Smooth muscle cell of the umbilical artery (primary cell): ENCODE measurements at places on chromosomes 7 and 10. TPM values are rescaled to one million over a fixed set of nuclear protein-coding genes. Genes with fewer than 3 reads are reported as not detected.

TMEM273 gene
- not detected in 2 replicates for total RNA-seq

MBL2 gene
- total RNA-seq = not detected in 2 replicates

CALHM3 gene
- not detected in 2 replicates for total RNA-seq

IDI2 gene
- not detected in 2 replicates for total RNA-seq

VIPR2 gene
- not detected in 2 replicates for total RNA-seq

FAM180A gene
- 7.2 TPM in 1 of 2 replicates, not detected in the other for total RNA-seq

UPK3B gene
- total RNA-seq = under 0.01 TPM in 1 of 2 replicates, not detected in the other

XRCC2 gene
- 0.30 and 1.8 TPM in 2 replicates for total RNA-seq

GHRHR gene
- not detected in 2 replicates for total RNA-seq

SEC23IP gene
- 27.0 and 52.2 TPM in 2 replicates for total RNA-seq

DGKI gene
- total RNA-seq = 15.5 and 18.7 TPM in 2 replicates
